ENCODE measurements at places on chromosomes 16 and 17. TPM values are rescaled to one million over a fixed set of nuclear protein-coding genes. Genes with fewer than 3 reads are reported as not detected.
A peak's percentile ranks its signal among the peaks of the same experiment; 100 is the strongest.

DNA sequence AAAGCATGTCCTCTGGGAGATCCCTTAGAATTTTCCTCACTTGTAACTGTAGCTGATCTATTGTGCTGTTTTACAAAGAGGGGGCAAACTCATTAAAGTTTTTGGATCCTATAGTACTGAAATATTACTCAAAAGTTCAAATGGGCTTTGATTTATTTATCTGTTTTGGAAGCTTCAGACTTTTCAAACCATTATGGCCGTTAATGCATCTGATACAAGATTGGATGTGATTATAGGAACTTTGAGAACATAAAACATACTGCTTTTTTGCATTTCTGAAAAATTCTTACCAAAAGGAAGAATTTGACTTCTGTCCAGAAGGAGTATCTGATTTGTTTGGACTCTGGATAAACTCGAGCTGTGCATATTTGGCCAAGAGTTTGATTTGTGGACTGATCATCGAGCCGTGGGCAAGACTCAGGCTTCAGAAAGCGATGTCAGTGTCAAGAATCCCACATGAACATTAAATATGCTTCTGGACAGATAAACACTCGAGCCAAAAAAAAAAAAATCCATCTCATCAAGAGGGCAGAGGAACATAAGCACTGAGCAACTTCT lies 8.2 kb upstream of the MARCHF10 start:
- DNase-seq: no peak

- no peak for DNase-seq
These were observed 2.3 kb upstream of the HOXB2 start for GRCh38 chr17:48546924-48547807.

DNA sequence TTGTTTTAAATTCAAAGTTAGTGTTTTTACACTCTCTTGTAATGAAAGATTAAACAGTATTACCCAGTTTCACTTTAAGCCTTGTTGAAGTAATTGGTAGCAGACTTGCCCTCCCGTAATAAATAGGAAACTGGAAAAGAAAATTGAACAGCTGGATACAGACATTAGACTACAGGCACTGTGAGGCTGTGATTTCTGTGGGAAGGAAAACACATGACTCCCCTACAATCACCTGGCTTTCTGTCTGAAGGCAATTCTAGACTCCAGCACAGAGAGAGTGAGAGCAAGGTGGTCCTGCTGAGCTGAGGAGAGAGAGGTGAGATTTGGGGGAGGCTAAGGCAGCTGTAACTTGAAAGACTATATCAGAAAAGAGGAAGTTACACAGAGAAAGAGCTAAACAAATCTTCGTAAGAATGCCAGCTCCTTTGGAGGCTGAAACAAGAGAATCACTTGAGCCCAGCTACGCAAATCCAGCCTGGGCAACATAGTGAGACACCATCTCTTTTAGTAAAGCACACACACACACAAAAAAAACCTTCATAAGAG lies 57.8 kb upstream of the CDYL2 start:
- no peak for DNase-seq

DNA sequence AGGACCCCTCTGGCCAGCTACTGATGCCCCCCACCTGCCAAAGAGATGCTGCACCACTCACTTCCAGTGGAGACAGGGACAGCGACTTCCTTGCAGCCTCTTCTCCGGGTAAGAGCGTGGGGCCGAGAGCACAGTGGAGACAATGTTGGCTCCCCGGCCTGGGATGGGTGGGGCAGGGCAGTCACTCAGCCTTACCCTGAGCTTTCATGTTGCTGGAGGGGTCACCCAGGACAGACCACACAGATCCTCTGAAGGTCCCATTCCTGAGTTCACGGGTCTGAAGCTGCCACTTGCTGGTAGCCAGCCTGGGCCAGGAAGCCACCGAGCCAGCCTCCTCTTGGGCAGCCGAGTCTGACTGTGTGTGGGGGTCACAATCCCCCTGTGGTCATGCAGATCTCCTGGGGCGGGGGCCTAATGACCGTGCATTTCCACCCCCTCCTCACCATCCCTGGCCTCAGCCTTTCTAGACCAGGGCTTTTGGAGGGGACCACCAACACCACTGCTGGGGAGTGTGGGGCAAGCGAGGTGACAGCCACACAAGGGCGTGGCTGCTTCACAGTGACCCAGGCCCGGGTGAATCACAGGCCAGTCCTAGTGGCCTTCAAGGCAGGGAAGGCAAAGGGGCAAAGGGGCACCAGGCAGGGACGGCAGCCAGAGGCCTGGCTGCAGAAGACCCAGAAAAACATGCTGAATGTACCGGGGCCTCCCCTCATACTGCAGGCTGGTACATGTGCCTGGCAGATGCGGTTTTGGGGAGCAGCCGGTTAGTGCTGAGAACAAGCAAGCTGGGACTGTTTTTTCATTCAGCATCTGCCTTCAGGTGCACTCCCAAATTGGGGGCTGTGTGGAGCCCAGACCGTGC lies 10.4 kb downstream of the TAF1C start:
- DNase-seq: peak; percentile 64

DNA sequence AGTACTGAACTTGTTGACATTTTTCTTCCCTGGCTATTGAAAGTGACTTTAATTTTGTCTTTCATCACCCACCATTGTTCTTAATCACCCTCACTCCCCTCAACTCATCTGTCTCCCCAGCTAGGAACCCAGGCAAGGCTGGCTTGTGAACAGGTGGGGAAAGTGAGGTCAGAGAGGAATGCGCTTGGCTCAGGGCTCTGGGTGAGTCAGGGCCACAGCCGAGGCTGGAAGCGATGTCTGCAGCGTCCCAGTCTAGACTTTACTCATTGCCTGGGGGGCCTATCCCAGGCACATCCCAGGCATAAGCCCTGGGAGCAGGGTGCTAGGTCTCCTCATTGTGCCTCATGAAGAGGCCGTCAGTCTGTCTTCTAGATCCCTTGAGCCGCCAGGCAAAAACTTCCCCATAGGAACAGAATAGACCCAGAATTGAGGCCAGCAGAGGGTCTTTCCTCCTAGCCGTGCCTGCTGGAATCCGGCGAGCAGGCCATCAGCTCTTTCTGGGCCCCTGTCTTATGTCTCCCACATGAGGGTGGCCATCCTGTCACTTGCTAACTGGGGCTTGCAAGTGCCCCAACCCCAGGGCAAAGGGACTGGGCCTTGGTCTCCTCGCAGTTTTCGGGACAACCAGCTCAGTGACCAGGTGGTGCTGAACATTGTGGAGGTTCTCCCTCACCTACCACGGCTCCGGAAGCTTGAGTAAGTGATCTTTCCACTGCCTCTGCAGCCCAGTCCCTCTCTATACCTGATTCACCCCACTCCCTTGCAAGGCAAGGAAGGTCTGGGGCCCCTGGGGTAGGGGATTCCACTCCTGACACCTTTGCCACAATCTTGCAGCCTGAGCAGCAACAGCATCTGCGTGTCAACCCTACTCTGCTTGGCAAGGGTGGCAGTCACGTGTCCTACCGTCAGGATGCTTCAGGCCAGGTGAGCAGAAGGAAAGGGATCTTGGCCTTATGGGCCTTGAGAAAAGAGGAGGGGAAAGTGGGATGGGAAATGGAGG lies 40.1 kb downstream of the NLRC5 start:
- no peak for DNase-seq

CFAP119 gene
- total RNA-seq: 0.89 TPM

IGF2BP1 gene
- not detected for total RNA-seq
